ENCODE measurements at places on chromosomes 2 and 18.

DNA sequence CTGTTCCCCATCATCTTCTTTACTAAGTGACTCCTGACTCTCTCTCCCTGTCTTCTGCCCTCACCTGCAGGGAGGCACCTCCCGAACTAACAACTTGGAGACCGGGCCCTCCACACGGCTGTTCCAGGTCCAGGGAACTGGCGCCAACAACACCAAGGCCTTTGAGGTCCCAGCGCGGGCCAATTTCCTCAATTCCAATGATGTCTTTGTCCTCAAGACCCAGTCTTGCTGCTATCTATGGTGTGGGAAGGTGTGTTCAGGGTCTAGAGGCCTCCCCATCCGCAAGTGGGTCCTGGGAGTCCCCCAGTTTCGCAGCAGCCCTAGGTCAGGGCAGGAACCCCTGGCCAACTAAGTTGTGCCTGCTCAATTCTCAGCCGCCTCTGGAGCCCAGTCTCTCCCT is 15.5 kb downstream of the VIL1 start:
- no peak for DNase-seq

DNA sequence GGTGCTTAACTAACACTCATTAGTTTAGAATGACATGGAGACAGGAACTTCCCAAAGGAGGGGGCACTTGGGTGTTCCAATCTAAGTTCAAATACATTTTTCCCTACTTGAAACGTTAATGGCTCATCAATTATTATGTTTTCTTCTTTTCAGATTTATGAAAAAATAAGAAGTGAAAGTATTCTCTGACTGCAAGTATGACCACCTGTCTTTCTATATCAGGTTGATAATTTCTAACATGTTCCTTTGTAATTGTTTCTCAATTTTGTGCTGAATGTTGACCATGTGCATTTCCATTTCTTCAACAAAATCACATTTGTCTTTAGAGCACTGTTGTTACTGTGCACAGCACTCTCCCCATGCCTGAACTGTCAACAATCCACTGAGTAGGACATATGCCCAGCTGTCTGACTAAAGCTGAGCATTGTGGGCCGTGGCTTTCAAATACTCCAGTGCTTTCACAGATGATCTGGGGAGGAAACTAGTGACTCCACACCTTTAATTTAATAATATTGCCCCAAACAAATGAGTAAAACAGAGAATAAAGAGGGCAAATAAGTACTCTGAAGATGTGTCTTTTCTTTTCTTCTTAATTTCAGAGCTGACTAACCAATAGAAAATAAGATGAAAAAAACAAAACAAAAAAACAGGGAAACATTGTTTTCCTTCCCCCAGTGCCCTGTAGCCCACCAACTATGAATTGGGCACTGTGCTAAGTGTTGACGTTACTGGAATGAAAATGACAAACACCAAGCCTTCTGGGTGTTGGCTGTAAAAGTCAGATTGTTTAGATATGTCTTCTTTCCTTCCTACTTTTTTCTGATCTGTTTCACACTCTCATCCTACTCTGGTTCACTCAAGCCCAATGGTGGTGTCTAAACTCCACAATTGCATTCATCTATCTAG is 16.0 kb downstream of the LANCL1 start:
- no peak for DNase-seq

- DNase-seq, result no peak
Observed at GRCh38 chr2:9074930-9075329, 71.4 kb upstream of the MBOAT2 start.

DNA sequence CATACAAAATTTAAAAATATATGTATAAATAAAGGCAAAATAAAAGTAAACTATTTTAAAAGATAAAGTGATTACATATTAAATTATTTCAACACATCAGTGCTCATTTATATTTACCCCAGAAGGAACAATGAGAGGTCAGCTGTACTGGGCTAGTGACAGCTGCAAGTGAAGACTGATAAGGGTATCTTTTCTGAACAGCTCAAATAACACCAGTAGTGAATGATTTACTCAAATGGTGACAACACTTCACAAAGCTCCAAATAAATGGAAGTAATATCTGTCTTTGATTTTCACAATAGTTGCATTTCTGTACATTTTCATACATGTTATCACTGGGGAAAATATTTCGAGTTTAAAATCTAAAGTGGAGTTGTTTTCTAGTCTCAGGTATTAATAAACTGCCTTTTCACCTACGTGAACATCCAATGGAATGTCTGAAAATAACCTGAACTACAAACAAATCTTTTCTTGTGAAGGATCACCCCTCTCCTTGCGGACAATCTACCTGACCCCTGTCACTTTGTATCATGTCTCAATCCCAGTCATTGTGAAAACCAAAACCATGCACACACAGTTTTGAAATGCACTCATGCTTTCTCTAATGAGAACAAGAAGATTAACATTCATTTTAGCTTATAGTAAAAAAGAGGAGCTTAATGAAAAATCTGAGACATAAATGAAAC is 1928.8 kb upstream of the CELF4 start:
- DNase-seq, result no peak

- DNase-seq, result no peak
Observed at GRCh38 chr2:215882689-215883088, 130.7 kb downstream of the MREG start.

GRCh38 chr2:64888591-64889309 is 100.4 kb upstream of the SLC1A4 start:
- no peak for DNase-seq

DNA sequence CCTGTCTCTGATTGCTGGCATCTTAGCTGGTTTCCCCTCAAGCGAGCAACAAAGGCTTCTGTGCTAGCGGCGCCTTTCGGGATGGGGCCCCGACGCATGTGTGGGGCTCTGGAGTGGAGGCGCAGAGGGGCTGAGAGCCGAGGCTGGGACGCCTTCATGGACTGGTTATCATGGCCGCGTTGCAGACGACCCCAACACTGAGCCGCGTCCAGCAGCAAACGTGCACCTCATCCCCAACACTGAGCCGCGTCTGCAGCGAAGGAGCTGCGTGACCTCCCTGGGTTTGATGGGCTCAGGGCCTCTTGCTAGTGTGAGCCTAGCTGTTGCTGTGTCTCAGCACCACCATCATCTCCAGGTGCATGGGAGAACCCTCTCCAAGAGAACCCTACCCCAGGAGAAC is 123.7 kb upstream of the CTDP1 start:
- DNase-seq, result peak; percentile 11

- peak; percentile 5 for DNase-seq
Observed at GRCh38 chr2:85325466-85325811, 2.4 kb downstream of the TGOLN2 start.

DNA sequence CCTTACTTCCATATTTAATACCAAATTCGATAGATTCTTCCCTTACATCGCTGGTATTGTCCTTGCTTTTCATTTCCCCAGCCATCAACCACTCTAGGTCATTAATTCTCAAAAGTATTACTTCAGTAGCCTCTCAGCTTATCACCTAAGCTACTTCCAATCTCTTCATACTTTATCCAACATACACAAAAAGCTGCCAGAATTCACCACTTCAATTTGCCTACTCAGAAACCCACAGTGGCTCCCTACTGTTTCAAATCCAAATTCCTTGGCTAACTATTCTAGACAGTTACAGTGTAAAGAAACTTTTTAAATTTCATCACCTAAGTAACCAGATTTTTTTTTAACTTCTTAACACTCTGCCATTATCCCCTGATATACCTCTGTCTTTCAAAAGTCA is 4.7 kb downstream of the SLC25A12 start:
- DNase-seq, result no peak

DNA sequence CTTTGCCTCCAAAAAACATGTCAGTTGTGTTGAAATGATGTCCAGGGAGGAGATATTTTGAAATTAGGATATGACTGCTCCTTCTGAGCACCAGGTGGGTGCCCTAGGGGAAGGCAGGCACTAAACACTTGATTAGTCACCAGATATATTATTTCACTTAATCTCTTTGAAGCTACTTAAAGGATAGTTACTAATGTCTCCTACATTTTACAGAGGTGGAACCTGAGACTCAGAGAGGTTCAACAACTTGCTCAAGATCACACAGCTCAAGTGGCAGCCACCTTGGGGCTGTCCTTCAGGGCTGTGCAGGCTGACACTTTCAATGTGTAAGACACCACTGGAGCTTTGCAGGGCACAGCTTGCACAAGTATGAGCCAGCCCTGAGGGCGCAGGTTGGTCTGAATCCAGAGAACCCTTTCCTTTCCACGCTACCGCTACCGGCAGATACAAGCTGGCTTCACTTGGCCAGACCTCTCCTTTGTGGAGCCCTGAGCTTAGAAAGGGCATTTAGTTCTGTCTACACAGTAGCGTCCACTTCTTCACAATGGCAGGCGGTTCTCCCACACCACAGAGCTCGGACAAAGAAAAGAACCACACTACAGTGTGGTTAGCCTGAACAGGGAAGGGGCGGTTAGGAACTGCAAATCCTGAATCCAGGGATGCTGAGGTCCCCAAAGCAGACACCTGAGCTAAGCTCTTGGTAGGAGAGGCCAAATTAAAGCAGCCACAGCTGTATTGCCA is 16.4 kb downstream of the ALPK2 start:
- no peak for DNase-seq

- no peak for DNase-seq
Observed at GRCh38 chr2:85168942-85169341, 35.8 kb downstream of the TCF7L1 start.

GRCh38 chr18:5309888-5310470 is 14.5 kb upstream of the ZBTB14 start:
- DNase-seq, result no peak

GRCh38 chr18:78641689-78642231 is 337.9 kb upstream of the SALL3 start:
- DNase-seq, result no peak

- DNase-seq, result no peak
Observed at GRCh38 chr2:120823551-120823950, 87.9 kb downstream of the GLI2 start.

DNA sequence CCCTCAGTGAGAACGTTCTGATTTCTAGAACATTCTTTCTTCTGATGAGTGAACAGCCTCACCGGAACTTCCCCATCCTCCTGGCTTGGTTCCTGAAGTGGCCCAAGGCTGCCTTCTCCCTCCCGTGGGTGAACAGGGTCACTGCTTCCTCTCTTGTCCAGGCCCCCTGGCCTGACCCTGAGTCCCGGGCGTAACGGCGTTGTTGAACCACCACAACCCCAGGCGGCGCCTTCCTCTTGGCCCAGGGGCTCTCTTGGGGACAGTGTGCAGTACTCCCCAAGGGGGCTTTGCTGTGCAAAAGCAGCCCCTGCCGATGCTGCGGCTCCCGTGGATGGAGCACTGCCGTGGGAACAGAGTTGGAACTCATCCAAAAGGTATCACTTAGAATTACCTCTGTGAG is 147.2 kb downstream of the TSN start:
- DNase-seq, result no peak

- DNase-seq, result no peak
Observed at GRCh38 chr2:148338541-148338940, 306.0 kb upstream of the EPC2 start.

DNA sequence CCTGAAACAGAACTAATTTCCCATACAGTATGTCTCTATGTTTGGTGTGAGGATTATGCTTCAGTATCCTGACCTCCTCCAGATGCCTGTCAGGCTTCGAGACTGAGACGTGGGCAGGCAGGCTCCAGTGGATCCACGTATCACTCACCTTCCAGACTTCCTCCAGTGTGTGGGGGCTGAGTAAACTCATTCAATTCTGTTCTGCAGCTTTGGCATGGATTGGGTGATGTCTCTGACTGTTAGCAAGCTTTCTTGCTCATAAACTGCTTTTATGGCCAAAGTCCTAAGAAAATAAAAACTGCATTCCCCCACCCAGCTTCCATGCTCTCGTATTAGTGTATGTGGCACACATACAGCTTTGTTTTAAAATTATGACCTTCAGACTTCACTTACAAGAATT is 53.6 kb downstream of the CCDC93 start:
- no peak for DNase-seq

- no peak for DNase-seq
Observed at GRCh38 chr18:58633874-58634273, 5.0 kb upstream of the ALPK2 start.

DNA sequence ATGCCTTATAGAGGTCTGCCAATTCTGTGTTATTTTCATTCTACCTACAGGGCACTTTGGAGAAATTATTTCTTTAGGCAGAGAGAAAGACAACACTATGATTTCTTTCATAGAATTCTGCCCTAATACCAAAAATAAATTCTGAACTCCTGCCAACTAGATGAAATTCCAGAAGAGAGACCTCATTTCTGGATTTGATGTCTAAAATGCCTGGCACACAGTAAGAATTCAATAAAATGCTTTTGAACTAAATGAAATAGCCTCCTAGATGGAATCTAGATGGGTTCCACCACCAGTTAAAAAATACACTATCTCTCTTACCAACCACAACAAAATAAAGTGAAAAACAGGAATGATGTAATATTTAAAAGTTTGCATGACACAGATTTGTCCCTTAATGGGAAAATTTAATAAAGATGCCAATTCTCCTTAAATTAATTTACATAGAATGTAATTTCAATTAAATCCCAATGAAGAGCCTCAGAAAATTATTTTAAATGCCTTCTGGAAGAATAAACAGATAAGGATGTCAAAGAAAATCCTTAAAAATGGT is 75.0 kb downstream of the OSBPL1A start:
- DNase-seq, result no peak

- DNase-seq, result no peak
Observed at GRCh38 chr2:58387701-58388100, 146.6 kb upstream of the FANCL start.

- no peak for DNase-seq
Observed at GRCh38 chr2:53715568-53715967, 52.0 kb upstream of the CHAC2 start.

- DNase-seq, result no peak
Observed at GRCh38 chr2:119432851-119433522, 1.3 kb downstream of the TMEM37 start.

DNA sequence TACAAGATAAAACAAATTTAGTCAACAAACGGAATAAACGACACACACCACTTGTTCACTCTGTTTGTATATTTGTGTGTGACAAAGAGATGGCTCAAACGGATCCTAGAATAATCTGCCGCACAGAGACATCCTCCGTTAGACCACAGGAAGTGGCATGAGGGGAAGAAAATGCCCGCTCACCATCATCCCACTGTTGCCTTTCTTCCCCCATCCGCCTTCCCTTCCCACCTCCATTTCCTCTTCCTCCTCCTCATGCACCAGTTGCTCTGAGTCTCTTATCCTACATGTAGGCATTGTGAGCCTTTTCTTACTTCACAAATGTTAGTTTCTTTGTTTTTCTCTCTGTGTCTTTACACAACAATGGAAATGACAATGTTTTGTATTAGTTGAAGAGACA is 228.5 kb upstream of the SMIM21 start:
- no peak for DNase-seq

DNA sequence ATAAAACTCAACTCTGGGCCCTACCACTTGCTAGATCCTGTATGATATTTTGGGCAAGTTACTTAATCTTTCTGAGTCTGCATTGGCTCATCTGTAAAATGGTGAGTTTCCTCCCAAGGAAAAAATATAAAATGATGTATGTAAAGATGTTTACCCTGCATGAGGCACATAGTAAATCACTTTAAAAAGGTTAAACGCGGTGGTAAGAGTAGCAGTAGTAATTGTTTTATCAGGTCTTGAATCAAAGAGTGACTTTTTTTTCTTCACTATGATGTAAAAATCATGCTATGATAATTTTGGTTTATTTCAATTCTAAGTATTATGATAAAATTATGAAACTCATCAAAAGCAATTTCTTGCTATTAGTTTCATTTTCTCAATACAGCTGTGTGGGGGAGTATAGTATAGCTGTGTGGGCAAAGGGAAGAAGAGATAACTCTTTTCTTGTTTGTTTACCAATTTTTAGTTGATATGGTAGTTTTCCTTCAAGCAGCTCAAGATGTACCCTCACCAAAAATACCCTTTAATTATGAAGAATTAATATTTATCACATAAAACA is 10.7 kb downstream of the ARHGAP15 start:
- DNase-seq, result no peak

Data from activated T-cell treated with anti-CD3 and anti-CD28 coated beads, Interleukin-2, amount 50 U/mL, for 1 hour (primary cell).